ENCODE measurements at places on chromosomes 4 and X.

DNA sequence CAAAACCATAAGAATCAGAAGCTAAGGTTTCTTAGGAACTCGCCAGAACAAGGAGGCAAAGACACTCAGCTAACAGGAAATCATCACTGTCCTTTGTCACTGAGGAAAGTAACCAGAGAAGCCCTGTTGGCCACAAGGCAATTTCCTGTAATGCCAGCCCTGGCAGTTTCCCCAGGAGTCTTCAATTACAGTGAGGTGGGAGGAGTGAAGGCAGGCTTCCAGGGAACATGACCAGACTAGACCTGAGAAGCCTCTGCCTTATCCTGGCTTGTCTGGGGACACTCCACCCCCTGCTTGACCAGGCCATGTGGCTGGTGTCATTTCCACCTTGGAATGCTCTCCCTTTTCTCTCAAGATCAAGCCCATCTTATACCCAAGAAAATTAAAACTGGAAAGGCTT is 125.3 kb downstream of the COL4A6 start:
- DNase-seq: peak; percentile 70

DNA sequence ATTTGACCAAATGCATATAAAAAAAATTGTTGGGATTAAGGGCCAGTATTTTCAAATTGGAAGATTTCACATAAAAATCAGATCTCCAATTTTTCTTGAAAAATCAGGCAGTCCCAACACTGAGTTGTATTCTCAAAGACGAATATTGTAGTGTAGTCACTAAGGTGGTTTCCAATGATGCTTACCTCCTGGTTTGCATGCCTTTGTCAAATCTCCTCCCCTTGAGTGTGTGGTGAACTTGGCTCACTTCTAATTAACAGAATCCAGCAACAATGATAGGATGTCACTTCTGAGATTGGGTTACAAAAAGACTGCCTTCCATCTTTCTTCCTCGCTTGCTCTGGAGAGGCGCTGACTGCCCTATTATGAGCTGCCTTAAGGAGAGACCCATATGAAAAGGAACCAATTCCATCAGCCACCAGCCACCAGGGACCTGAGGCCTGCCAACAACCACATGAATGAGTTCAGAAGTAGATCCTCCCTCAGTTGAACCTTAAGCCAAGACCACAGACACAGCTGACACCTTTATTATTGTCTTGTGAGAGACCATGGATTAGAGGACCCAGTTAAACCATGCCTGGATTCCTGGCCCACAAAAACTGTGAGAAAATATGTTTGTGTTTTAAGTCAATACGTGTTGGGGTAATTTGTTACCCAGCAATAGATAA is 31.2 kb upstream of the TSPAN5 start:
- DNase-seq: no peak

DNA sequence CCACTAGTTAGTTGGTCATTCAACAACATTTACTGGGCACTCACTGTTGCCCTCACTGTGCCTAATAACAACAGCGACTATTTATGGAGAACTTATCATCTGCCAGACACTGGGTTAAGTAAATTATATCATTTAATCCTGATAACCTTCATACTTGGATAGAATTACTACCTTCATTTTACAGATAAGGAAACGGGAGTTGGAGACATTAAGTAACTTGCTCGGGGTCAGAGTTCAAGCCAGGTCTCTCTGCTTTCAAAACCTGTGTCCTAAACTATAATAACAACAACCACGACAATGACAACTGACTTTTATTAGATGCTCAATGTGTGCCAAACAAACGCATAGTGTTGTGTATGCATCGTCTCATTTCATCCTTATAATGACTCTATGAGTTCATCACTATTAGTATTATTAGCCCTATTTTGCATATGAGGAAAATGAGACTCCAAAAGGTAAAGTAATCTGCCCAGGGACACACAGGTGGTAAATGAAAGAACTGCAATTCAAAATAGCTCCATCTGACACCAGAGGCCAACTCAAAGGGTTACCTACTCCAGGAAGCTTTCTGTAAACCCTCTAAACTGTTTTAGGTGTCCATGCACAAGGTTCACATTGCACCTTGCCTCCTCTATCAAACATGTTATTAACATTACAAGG is 98.4 kb upstream of the ACSL4 start:
- DNase-seq: no peak

GRCh38 chrX:106300656-106301055 is 132.6 kb downstream of the PWWP3B start:
- DNase-seq: no peak

DNA sequence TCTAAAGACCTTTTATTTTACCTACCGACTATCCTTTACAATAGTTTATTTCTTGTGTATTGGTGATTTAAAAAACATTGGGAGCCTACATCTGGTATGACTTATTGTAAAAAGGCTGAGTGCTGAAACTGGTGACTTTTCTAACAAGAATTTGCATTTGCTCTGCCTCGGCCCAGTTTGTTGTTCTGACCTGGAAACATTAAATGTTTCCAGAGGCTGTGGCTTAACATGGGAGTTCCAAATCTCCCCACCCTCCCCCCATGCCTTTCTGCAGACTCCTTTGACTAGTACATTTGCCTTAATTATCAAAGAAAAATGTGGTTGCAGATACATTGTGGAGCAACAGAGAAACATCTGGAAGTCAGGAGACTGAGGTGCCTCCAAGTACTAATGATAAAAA is 39.8 kb downstream of the SPCS3 start:
- peak; percentile 90 for DNase-seq

DNA sequence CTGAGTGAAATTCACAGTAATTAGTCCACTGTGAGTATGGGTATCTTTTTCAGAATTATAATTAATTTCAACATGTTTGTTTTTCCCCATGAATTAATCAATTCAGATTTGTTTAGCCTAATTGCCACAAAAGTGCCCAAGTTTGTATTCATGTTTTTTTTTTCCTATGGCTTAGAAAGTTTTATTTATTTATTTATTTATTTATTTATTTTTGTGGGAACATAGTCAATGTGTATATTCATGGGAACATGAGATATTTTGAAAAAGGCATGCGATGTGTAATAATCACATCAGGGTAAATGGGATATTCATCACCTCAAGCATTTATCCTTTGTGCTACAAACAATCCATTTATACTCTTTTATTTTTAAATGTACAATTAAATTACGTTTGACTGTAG is 475.3 kb downstream of the ADGRL3 start:
- no peak for DNase-seq

- no peak for DNase-seq
Measured at GRCh38 chr4:128862608-128863311, 53.3 kb downstream of the JADE1 start.

DNA sequence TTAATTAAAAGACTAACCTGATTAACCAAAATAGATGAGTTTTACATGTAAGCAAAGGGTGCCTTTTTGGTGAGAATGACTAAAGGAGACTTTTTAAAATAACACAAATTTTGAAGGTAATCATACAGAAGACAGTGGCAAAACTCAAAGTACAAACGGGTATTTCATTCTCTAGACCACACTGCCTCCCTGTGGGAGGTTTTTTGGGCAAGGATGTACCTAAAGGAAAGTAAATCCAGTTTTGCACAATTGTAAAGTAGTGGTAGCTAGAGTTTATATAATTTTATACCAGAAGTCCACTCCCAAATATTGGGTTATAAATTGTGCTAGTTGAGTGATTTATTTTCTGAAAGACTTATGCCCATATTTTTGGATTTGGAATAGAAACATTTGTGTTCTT is 201.0 kb downstream of the PAPSS1 start:
- peak; percentile 17 for DNase-seq

DNA sequence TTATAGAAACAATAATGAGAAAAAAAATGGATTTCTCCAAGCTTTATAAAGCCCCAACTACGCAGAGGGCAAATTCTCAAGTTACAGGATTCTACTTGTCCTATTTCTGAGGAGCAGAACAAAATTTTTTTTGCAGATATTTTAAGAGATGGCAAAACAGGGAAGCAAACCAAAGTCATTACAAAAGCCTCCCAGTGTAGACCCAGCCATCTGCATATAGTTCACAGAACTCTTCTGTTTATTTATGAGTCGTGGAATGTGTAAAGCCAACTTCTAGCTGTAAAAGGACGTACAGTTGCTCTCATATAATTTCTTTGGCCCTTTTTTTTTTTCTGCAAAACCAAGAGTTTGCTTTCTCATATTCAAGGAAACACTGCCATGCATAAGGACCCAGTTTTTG is 120.4 kb downstream of the PCDH7 start:
- DNase-seq: no peak

DNA sequence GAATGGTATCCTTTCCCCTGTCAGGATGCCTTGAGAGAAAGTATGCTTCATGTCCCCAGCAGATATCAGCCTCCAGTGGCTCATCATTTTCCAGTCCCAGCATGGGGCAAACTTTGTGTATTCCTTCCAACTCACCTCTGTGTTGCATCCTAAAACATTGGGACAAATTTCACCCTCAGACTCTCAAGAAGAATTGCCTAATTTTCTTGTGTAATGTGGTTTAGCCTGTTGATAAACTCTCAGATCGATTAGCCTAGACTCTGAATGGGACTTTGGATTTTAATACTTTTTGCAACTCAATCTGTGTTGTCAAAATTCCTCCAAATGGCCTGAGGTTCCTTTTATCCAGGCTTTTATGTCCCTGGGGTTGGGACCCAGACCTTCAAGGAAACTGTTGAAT is 805.3 kb downstream of the C4orf33 start:
- no peak for DNase-seq

DNA sequence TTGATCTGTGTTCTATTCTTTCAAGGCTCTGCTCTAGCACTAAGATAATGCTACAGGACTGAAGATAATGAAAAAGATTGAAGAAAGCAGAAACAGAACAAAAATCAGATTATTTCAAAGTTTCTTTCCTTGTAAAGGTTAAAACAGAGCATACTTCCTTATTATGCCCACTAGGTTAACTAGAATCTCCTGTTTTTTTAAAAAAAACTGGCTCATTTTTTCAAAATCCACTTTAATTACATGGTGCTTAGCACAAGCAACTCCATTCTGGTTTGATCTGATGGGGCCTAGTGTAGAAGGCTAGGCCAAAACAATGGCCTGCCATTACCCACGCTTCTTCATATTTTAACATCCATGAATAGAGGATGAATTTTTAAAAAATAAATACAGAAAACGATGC is 1.2 kb upstream of the UBA6 start:
- no peak for DNase-seq

- no peak for DNase-seq
Measured at GRCh38 chrX:129695937-129696336, 41.2 kb upstream of the APLN start.

GRCh38 chr4:2166253-2166652 is 75.7 kb downstream of the HAUS3 start:
- DNase-seq: no peak

DNA sequence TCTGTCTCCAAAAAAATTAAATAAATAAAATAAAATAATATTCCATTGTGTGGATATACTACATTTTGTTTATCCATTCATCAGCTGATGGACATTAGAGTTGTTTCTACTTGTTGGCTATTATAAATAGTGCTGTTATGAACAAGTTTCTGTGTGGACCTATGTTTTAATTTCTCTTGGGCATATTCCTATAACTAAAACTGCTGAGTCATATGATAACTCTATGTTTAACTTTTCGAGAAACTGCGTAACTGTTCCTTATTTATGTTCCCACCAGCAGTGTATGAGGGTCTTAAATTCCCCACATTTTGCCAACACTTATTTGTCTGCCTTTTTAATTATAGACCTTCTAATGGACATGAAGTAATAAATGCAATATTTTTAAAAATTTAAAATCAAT is 369.5 kb downstream of the CHIC1 start:
- DNase-seq: no peak

GRCh38 chr4:40357738-40358137 is 22.6 kb downstream of the CHRNA9 start:
- peak; percentile 29 for DNase-seq

GRCh38 chrX:57121816-57122215 is 468 bp upstream of the SPIN2B start:
- no peak for DNase-seq

- DNase-seq: no peak
Measured at GRCh38 chr4:104752337-104752736, 257.6 kb upstream of the CXXC4 start.

GRCh38 chr4:38233727-38234480 is 273.7 kb downstream of the PTTG2 start:
- no peak for DNase-seq

DNA sequence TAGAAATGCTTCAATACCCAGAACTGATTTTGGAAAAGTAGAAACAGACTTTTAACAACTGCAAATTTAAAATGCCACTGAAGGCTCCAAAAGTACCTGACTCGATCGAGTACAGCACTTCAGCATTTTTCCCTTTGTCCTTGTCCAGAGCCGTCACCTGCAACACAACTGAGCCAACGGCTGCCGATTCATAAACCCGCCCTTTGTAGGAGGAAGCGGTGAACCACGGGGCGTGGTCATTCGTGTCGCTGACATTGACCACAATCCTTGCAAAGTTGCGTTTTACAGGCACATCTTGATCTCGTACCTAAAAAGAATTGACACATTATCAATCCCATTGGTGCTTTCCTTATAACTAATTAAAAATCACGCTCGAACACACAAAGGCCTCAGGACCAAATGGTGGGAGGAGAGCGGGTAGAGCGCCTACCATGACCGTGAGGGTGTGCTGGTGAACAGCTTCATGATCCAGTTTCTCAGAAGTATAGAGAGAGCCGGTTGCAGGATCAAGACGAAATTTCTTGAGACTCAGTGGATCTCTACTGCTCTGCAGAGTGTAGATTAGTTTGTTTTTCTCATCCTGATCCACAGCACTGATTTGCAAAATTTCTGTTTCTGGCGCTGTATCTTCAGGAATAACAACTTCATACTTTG is 72.8 kb upstream of the MTNR1A start:
- no peak for DNase-seq

DNA sequence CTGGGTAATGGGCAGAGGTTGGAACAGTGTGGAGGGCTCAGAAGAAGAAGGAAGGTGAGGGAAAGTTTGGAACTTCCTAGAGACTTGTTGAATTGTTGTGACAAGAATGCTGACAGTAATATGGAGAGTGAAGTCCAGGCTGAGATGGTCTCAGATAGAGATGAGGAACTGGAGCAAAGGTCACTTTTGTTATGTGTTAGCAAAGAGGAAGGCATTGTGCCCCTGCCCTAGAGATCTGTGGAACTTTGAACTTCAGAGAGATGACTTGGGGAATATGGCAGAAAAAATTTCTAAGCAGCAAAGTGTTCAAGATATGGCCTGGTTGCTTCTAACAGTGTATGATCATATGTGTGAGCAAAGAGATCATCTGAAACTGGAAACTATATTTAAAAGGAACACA is 37.9 kb upstream of the MSX1 start:
- DNase-seq: no peak

- peak; percentile 66 for DNase-seq
Measured at GRCh38 chr4:86840858-86841257, 8.3 kb downstream of the SLC10A6 start.

- peak; percentile 78 for DNase-seq
Measured at GRCh38 chrX:21509912-21510311, 135.7 kb downstream of the CNKSR2 start.

- DNase-seq: peak; percentile 43
Measured at GRCh38 chr4:113919611-113920010, 59.8 kb downstream of the ARSJ start.

GRCh38 chr4:13531625-13531998 is 12.7 kb downstream of the NKX3-2 start:
- DNase-seq: no peak
